ENCODE measurements at places on chromosomes 7 and 10.

DNA sequence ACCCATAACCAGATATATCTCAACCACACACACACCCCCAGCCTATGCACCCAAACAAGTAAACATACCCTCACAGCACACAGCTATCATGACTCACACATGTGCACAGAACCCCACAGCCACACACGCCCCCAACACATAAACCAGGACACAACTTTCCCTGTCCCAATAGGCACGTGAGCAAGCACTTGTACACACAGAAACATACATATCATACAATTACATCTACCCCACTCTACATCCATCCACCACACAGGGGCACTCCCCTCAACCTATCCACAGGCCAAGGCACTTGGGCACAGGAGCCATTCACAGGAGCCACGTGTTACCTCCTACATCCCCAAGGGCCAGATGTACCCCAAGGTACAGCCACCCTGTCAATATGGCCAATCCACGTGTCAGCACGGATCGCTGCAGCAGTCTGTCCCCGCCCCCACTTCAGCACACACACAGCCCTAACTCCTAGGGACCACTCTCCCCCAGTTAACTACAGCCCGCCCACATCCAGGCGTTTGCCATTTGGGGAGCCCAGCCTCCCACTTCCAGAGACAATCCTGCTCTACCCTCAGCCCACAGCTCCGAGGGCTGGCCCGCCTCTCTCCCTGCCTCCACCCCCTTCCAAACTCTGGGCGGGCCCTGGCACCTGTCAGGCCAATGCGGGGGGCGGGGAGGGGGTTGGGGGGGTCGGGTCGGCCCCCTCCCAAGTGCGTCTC lies 163.5 kb downstream of the SH3PXD2A start:
- DNase-seq = no peak

DNA sequence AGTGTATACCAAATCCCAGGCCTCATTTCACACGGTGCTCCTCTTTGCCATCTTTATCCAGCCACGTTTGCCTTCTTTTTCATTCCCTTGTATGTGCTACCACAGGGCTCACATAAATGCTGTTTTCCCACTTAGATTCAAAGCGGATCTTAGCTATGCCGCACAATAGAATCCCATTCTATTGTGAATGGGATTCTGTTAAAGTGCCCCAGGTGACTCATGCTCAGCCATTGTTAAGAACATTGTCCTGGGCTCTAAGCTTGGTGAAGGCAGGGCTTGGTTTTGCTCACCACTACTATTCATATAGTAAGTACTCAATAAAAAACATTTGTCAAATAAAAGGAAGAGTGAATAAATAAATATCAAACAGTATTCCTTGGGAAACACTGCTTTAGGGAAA lies 72.3 kb upstream of the PHYHIPL start:
- DNase-seq = no peak

GRCh38 chr10:77261146-77261545 lies 376.5 kb downstream of the KCNMA1 start:
- no peak for DNase-seq

GRCh38 chr10:35789996-35790395 lies 147.9 kb upstream of the FZD8 start:
- DNase-seq = no peak

GRCh38 chr10:27518261-27518660 lies 14.2 kb downstream of the RAB18 start:
- no peak for DNase-seq

GRCh38 chr7:121519548-121520521 lies 123.7 kb upstream of the FAM3C start:
- DNase-seq = no peak

GRCh38 chr10:92799568-92799967 lies 48.8 kb upstream of the EXOC6 start:
- DNase-seq = no peak

DNA sequence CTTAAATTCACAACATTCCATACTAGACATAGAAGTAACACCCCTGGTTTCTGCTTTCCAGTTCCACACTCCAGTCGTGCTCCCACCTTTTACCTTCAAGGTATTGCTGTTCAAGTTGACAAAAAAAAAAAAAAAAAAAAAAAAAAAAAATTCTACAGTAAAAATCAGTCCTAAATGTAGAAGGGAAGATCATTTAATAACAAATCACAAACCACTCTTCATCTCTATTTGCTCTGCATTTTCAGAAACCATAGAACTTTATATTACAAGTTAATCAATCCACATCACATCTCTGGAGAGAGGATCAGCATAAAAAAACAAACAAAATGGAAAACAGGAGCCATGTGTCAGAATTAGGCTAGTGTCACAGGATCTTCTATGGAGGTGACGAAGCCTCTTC lies 206.3 kb upstream of the KLF14 start:
- DNase-seq = no peak

- no peak for DNase-seq
These were observed 100.4 kb upstream of the SEMA3D start for GRCh38 chr7:85287106-85287825.

Data from activated CD4-positive, alpha-beta T cell treated with anti-CD3 and anti-CD28 coated beads, Interleukin-2, amount 50 U/mL, for 48 hours (primary cell).